Fibroblast of mammary gland (primary cell): ENCODE measurements at places on chromosomes 13 and 19.

- no peak for DNase-seq
These were observed 112.4 kb upstream of the VSTM2B start for GRCh38 chr19:29413435-29413834.

- no peak for DNase-seq
These were observed at the start of gene OR7D2 for GRCh38 chr19:9178901-9179300. Gene OR7D2, plus strand, starts transcription at chr19:9178979. Its CDS starts 6,803 bp downstream, at chr19:9185782.

GRCh38 chr13:64239372-64239771 is 2823.7 kb upstream of the PCDH20 start:
- peak; percentile 17 for DNase-seq

DNA sequence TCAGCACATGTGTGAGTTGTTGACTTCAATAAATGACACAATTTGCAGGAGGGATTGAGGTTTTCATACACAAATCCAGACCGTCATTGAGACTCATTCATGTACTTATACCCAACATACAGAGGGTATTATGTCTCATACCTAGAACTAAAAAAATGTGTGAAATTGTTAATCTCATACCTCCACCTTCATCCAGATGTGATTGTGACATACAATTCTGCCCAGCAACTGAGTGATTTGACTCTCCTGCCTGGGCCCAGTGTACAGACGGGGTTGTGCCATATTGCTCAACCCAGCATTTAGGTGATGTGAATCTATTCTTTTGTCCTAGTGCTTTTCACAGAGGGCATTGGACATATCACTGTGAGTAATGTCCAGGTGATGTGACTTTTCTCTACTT is 12.6 kb upstream of the ZNF681 start:
- DNase-seq, result no peak

GRCh38 chr19:47142779-47143178 is 12.1 kb downstream of the SAE1 start:
- no peak for DNase-seq

GRCh38 chr13:87867426-87867825 is 196.3 kb downstream of the SLITRK5 start:
- DNase-seq, result no peak

- no peak for DNase-seq
These were observed 60.8 kb downstream of the SOX1 start for GRCh38 chr13:112127564-112128330.

GRCh38 chr19:8050274-8051096 is 2.1 kb upstream of the CCL25 start:
- DNase-seq, result peak; percentile 77

DNA sequence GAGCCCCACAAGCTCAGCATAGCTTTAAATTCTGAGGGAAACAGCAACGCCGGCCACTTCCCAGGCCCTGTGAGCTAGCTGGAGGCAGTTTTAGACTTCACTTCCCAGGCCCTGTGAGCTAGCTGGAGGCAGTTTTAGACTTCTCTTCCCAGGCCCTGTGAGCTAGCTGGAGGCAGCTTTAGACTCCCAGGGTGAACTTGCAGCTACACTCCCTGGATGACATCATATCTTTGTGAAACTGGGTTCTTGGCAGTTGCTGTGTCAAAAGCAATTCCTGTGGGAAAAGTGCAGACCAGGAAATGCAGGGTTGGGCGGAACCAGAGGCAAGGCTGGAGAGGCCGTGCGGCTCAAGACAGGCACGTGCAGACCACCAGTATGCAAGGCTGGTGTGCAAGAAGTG is 12.7 kb downstream of the SOX1 start:
- DNase-seq, result no peak

DNA sequence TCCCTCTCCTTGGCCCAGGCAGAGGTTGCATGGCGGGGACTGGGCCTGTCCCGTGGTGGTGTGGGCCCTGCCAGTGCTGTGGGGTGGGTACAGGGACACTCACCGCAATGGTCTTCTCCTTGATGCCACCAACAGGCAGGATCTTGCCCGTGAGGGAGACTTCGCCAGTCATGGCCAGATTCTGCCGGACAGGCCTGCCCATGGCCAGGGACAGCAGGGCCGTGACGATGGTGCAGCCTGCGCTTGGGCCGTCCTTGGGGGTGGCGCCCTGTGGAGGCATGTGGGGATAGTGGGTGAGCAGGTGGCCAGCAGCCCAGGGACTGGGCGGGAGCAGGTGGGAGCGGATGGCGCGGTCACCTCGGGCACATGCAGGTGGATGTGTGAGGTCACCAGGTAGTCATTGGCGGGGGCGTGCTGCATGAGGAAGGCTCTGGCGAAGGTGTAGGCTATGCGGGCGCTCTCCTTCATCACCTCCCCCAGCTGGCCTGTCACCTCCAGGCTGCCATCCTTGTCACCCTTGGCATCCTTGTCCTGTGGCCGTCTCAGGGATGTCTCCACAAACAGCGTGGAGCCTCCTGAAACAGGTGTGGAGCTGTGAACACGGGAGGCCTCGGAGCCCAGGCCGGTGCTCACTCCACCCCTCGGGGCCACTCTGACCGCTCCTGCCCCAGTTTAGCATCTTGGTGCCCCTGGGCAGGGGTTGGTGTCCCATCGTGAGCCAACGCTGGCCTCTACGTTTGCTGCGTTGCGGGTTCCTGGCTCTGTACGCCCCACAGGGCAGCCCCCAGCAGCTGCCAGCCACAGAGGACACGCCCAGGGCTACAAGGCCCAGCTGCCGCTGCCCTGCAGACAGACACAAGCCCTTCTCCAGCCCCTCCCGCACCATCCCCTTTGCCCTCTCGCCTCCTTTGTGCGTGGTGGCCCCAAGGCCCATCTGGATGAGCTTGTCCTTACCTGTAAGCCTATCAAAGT is 3.4 kb downstream of the RPL36 start:
- no peak for DNase-seq

- DNase-seq, result no peak
These were observed 64.3 kb upstream of the F7 start for GRCh38 chr13:113041293-113041690.

DNA sequence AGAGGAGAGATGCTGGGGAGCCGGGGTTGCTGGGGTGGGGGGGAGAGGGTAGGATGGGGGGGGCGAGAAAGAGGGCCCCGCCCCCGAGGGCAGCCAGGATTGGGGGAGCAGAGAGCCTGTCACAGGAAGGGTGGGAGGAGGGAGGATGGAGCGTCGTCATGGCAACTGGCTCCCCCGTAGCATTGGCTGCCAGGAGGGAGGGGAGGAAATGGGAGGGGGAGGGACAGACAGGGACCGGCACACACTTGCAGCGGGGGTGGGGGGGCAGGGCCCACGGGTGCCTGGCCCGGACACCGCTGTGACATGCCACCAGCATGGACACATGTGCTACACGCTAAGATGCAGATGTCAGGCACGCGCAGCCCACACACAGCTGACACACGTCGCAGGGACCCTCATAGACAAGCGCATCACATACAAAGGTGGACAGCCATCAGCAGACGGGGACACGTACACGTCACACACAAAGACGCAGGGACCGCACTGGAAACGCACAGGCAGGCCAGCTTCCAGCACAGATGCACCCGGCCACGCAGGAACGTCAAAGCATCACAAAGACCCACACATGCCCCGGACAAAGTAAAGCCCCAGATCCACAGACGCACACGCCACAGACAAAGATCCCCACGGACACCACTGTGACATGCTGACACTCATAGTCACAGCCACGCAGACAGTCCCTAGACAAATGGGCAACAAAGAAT is at the start of gene LMTK3:
Gene LMTK3, minus strand, starts transcription at position 36 of the 704 bp plus-strand sequence. CDS start 259 bp downstream, outside the sequence.
- peak; percentile 21 for DNase-seq

GRCh38 chr13:89270736-89271135 is 1599.6 kb downstream of the SLITRK5 start:
- DNase-seq, result no peak

- DNase-seq, result no peak
These were observed 1697.9 kb downstream of the PCDH9 start for GRCh38 chr13:65532231-65532630.

DNA sequence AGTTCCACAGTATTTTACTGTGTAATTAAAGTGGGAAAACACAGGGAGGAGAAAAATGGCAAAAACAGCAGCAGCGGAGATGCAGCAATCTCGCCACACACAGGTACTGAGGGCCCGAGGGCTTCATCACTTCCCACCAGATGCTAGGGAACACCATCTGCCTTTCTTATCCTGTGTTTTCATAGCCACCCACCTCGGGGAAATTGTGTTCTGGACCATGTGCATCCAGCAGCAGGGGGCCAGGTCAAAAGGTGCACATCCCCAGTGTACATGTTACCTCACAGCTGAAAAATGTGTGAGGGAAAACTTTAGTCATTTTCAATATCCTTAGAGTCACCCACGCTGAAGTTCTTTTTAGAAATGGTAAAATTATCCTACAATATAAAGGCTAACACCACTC is 30.2 kb downstream of the PDCD5 start:
- DNase-seq, result peak; percentile 71

DNA sequence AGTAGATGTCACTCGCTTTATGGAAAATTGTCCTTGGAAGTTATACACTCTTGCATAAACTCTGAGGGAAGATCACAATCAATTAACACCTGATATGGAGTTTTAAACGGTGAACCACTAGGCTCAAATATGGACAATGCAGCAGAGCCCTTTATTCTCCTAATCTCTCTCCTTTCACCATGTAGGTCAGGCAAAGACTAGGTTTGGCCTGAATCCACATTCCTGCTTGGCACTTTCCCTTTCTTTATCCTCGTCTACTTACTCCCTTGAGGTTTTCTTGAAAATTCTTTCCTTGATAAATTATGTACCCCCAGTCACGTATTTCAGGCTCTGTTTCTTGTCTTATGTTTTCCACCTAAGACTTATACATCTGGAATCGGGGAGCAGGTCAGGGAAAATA is 751.7 kb downstream of the DACH1 start:
- no peak for DNase-seq

GRCh38 chr19:11397089-11397610 is 13.0 kb upstream of the EPOR start:
- no peak for DNase-seq

DNA sequence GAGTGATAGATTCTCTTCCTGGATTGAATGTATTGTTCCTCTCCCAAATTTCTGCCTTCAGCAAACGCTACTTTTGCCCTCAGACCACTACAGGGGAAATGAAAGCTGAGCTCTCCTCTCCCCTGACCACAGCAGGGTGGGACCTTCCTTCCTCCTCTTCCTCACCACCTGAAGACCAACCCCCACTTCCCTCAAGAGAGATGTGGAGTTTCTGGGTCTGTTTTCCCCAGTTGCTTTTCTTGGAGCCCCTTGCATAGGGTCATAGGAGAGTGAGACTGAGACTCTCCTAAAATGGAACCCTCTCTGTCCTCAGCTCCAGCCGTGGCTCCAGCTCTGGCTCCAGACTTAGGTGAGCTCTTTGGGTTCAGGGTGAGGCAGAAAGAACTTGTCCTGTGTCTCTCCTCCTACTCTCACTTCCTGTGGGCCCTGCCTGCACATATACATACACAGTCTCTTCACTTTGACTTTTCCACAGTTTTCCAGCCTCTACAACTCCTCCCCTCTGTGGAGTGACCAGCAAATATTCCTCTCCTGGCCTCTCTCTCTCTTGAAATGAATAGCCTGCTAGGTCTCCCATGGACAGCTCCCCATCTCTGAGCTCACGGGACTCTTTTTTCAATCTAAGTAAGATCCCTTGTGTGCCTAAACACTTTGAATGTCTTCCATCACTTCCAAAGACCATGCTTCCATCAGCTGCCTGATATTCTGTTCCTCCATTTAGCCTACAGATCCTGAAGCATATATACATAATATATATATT is 19.2 kb upstream of the ZNF175 start:
- no peak for DNase-seq

DNA sequence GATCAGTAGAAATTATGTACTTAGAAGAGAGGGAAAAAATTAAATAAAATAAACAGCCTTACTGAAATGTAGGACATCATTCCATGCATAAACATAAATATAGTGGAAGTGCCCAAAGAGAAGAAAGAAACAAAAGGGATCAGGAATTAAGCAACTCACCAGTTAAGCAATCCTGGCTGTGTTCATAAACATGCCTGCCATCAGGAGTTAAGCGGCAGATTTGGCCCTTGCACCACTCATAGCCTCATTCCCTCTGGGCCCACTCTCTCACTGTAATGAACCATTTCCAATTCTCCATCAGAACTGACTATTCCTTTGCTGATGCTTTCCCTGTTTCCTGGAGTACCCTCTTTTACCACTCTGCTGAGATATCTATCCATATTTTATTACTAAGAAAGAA is 281.4 kb downstream of the LHFPL6 start:
- peak; percentile 82 for DNase-seq

DNA sequence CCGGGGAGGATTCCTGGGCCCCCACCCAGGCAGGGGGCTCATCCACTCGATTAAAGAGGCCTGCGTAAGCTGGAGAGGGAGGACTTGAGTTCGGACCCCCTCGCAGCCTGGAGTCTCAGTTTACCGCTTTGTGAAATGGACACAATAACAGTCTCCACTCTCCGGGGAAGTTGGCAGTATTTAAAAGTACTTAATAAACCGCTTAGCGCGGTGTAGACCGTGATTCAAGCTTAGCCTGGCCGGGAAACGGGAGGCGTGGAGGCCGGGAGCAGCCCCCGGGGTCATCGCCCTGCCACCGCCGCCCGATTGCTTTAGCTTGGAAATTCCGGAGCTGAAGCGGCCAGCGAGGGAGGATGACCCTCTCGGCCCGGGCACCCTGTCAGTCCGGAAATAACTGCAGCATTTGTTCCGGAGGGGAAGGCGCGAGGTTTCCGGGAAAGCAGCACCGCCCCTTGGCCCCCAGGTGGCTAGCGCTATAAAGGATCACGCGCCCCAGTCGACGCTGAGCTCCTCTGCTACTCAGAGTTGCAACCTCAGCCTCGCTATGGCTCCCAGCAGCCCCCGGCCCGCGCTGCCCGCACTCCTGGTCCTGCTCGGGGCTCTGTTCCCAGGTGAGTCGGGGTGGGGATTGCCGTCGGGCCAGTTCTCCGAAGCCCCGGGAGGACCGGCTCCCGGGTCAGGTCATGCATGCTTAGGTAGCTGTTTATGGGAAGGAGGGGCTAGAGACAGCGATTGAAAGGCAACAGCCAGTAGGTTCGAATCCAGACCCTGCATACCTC is at the start of gene ICAM1:
Gene ICAM1, plus strand, starts transcription at position 505 of the 779 bp plus-strand sequence. Its CDS starts 40 bp downstream, at position 545.
- DNase-seq, result peak; percentile 35

DNA sequence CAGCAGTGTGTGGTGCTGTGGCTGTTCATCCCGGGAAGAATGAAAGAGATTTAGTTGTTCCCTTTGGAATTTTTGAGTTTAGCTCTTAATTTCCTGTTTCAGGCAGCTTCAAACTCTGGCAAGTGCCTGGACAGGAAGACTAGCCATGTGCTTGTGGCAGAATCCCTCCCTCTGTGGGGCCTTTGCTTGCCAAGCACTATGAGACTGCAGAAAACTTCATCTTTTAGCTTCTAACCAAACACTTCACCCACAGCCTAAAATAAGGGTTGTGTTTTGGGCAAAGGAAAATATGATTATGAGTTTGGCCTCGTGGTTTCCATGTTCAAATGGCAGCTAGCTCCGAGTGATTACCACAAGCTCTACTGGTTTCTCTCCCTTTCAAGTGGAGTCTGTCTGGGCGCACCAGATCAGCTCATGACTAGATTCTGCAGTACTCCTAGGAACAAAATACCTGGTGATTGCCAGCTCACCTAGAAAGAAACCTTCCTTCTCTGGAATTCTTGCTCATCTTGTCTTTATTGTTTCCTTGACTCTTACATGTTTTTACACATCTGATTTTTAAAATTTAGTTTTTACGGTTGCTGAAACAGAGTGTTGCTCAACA is 707.5 kb downstream of the SLITRK6 start:
- no peak for DNase-seq

- DNase-seq, result no peak
These were observed 19.3 kb upstream of the C13orf42 start for GRCh38 chr13:51130348-51130747.
